HepG2 (cell line): ENCODE measurements at places on chromosomes 3 and 15. TPM values are rescaled to one million over a fixed set of nuclear protein-coding genes. Genes with fewer than 3 reads are reported as not detected.

STAC gene
- not detected in 2 replicates for total RNA-seq

ALG1L2 gene
- 0.55 TPM in 1 of 2 replicates, not detected in the other for total RNA-seq

IMPG2 gene
- total RNA-seq = 0.02 TPM in 1 of 2 replicates, not detected in the other

RARB gene
- not detected in 2 replicates for total RNA-seq

GOLGA6D gene
- not detected in 2 replicates for total RNA-seq

INKA1 gene
- total RNA-seq = 0.22 TPM in 1 of 2 replicates, not detected in the other

CACNA2D2 gene
- total RNA-seq = not detected in 2 replicates

ALDH1A3 gene
- not detected in 2 replicates for total RNA-seq

MUC20 gene
- total RNA-seq = 0.24 TPM in 1 of 2 replicates, not detected in the other

CHDH gene
- total RNA-seq = 40.4 and 48.9 TPM in 2 replicates

ZBTB20 gene
- total RNA-seq = 7.7 and 8.8 TPM in 2 replicates

NPAP1 gene
- total RNA-seq = not detected in 2 replicates

CEP70 gene
- total RNA-seq = 22.3 and 24.4 TPM in 2 replicates

RPUSD2 gene
- total RNA-seq = 14.5 and 18.8 TPM in 2 replicates

SNTN gene
- not detected in 2 replicates for total RNA-seq

PLA2G4D gene
- total RNA-seq = 0.04 TPM in 1 of 2 replicates, not detected in the other

ADAMTSL3 gene
- total RNA-seq = 0.09 TPM in 1 of 2 replicates, not detected in the other

STRA6 gene
- total RNA-seq = 0.81 and 2.1 TPM in 2 replicates

PROS1 gene
- total RNA-seq = 45.6 and 76.8 TPM in 2 replicates

PSTPIP1 gene
- total RNA-seq = 8.7 and 9.2 TPM in 2 replicates

CCR3 gene
- not detected in 2 replicates for total RNA-seq

EFCC1 gene
- not detected in 2 replicates for total RNA-seq

KIF9 gene
- 16.9 and 18.8 TPM in 2 replicates for total RNA-seq

ETFA gene
- total RNA-seq = 396 and 456 TPM in 2 replicates

GAP43 gene
- not detected in 2 replicates for total RNA-seq

PP2D1 gene
- not detected in 2 replicates for total RNA-seq

RHOA gene
- 177 and 258 TPM in 2 replicates for total RNA-seq

CNTN4 gene
- total RNA-seq = 0.13 TPM in 1 of 2 replicates, not detected in the other

RBMS3 gene
- total RNA-seq = not detected in 2 replicates

LPP gene
- 29.9 and 41.6 TPM in 2 replicates for total RNA-seq

TUSC7 gene
- total RNA-seq = not detected in 2 replicates

RASL12 gene
- 0.39 and 0.55 TPM in 2 replicates for total RNA-seq

TMCO5A gene
- total RNA-seq = not detected in 2 replicates

ECE2 gene
- total RNA-seq = not detected in 2 replicates

SMCO1 gene
- total RNA-seq = not detected in 2 replicates
